ENCODE measurements at places on chromosomes 2 and 18.

DNA sequence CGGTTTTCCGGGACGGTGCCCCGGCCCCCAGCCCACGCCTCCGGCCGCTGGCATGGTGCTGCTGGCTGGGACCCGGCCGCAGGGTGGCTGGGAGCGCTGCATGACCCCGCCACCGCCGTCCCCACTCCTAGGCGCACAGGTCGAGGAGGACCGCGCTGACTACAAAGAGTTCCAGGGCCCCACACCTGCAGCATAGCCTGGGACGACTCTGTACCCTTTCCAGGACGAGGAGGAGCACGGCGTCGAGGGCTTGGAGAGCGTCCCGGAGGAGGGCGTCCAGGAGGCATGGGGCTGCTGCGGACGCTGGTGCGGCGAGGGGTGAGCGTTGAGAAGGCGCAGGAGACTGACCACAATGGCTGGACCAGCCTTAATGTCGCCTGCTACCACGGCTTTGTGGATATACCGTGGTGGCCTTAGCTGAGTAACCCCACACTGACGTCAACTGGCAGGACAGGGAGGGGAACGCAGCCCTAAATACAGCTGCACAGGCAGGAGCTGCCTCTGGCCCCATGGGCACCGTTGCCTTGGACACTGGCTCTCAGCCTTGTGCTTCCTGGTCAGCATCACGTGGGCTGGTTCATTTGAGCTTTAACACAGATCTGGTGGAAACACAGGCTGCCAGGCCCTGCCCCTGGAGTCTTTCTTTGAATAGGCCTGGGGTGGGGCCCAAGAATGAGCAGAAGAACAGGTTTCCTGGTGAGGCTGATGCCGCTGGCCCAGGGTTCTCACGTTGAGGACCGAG lies 40.9 kb upstream of the TRIM43B start:
- peaks cover 4% of the 10 kb centered on the region for H3K4me1 ChIP-seq
- DNase-seq, result no peak
- no peak overlapping the region for H3K4me3 ChIP-seq

DNA sequence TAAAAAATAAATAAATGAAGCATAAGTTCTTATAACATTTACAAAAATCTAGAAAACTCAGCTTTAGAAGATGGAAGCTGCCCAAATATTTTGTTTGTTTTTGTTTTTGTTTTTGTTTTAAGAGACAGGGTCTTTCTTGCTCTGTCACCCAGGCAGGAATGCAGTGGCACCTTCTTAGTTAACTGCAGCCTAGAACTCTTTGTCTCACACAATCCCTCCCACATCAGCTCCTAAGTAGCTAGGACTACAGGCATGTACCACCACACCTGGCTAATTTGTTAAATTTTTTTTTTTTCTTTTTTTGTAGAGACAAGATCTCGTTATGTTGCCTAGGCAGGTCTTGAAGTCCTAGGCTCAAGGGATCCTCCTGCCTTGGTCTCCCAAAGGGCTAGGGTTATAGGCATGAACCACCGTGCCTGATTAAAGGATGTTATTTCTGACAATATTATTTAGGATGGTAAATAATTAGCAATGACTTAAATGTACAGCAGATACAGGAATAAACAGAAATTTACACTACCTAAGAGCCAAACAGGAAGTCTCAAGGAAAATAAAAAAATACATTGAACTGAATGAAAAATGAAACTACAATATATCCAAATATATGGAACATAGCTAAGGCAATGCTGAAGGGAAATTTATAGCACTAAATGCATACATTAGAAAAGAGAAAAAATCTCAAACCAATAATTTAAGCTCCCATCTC lies 17.2 kb downstream of the SESTD1 start:
- H3K4me1 ChIP-seq, result no peaks in the 10 kb centered on the region
- H3K36me3 ChIP-seq, result no peaks in the 10 kb centered on the region
- H3K4me3 ChIP-seq, result no peak overlapping the region
- DNase-seq, result no peak
- no peaks in the 10 kb centered on the region for H3K27me3 ChIP-seq

GRCh38 chr2:105395691-105396090 lies 3.2 kb downstream of the FHL2 start:
- H3K4me1 ChIP-seq, result peaks cover 6% of the 10 kb centered on the region
- H3K27me3 ChIP-seq, result no peaks in the 10 kb centered on the region
- H3K36me3 ChIP-seq, result no peaks in the 10 kb centered on the region
- no peak for DNase-seq
- no peak overlapping the region for H3K4me3 ChIP-seq
- H3K27ac ChIP-seq, result no peak overlapping the region

DNA sequence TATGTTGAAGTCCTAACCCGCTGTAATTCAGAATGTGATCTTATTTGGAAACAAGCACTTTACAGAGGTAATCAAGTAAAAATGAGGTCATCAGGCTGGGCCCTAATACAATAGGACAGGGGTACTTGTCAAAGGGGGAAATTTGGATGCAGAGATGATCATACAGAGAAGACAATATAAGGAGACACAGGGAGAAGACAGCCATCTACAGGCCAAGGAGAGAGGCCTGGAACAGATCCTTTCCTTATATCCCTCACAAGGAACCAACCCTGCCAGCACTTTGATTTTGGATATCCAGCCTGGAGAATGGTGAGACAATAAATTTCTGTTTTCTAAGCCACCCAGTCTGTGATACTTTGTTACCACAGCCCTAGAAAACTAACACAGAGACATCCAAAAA lies 104.3 kb downstream of the METTL4 start:
- no peak overlapping the region for H3K4me3 ChIP-seq
- no peaks in the 10 kb centered on the region for H3K27me3 ChIP-seq
- H3K27ac ChIP-seq, result no peak overlapping the region
- DNase-seq, result no peak
- H3K4me1 ChIP-seq, result no peaks in the 10 kb centered on the region

DNA sequence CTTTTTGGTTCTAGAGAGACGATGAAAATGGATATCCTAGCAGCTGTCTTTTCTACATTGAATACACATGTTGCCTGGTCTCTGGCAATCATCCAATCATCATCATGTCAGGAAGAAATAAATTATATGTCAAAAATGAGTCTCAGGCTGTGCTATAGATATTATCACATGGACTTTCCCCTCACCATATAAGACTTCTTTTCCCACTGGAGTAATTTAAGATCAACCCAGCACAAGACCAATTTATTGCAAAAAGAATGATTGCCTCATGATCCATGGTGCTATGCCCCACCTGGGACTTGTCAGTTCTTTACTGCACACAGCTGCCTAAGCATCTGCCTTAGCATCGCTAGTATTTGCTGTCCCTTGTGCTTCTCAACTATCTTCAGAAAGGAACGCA lies 783.7 kb upstream of the TMEFF2 start:
- no peaks in the 10 kb centered on the region for H3K36me3 ChIP-seq
- no peak overlapping the region for H3K4me3 ChIP-seq
- DNase-seq, result no peak
- H3K27me3 ChIP-seq, result no peaks in the 10 kb centered on the region
- H3K27ac ChIP-seq, result no peak overlapping the region
- no peaks in the 10 kb centered on the region for H3K4me1 ChIP-seq

GRCh38 chr2:54226260-54226659 lies 29.8 kb downstream of the TSPYL6 start:
- no peak for DNase-seq
- H3K4me1 ChIP-seq, result no peaks in the 10 kb centered on the region
- no peak overlapping the region for H3K4me3 ChIP-seq
- H3K27me3 ChIP-seq, result no peaks in the 10 kb centered on the region
- no peak overlapping the region for H3K27ac ChIP-seq

Data from effector memory CD4-positive, alpha-beta T cell (primary cell).